ENCODE measurements at places on chromosomes 4 and X.

DNA sequence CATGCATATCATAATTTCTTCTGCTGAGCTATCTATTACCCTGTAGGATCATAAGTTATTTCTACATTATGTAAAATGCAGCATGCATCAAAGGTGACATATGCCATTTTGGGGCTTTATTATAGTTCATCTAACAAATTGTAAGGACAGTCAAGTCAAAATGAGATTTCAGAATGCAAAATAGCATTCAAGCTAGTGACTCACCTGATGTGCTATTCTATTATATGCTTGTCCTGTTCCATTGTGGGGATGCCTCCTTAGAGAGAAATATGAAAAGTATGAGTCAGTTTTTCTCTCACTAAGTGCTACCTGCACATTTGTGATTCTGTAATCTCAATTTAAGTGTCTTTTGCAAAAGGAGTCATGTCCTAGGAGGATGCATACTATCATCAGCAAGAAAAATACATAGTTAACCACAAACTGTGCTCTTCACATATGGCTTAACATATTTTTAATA lies 647.0 kb upstream of the PCDH10 start:
- DNase-seq, result no peak

- DNase-seq, result no peak
Observed at GRCh38 chr4:121253961-121254360, 89.8 kb upstream of the TNIP3 start.

- no peak for DNase-seq
Observed at GRCh38 chrX:56783450-56783831, 54.4 kb downstream of the NBDY start.

- no peak for DNase-seq
Observed at GRCh38 chr4:98939892-98940298, 11.0 kb upstream of the EIF4E start.

DNA sequence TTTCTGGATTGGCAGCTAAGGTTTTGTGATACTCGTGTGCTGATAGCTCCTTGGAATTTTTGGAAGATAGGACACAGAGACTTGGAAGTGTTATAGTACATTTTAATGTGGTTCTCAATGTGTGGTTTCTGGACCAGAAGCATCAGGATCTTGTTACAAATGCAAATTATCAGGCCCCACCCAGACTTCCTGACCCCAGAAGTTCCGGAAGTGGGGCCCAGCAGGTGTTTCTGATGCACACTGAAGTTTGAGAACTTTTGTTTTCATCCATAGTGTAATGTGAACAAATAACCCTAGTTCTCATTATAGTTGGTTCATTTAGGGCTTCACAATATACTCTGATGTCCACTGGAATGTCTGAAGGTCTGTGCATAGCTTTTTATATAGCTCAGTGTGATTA lies 49.6 kb downstream of the LAMP2 start:
- no peak for DNase-seq

DNA sequence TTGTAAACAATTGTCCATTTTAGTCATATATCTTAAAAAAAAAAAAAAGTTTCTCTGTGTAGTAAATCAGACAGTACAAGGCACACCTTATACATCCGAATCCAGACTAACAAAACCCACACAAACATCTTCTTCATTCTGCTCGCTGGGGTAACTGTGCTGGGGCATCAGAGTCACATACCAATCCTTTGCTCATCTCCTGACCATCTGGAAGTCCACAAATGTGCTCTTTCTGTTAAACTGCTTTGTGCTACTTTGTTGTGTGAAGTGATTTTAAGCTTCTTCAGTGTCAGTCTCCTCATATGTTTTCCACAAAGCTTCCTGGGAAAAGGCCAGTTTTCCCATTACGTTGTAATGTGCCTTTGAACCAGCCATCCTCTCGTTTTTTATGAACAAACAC lies 86.2 kb upstream of the CBR4 start:
- no peak for DNase-seq

DNA sequence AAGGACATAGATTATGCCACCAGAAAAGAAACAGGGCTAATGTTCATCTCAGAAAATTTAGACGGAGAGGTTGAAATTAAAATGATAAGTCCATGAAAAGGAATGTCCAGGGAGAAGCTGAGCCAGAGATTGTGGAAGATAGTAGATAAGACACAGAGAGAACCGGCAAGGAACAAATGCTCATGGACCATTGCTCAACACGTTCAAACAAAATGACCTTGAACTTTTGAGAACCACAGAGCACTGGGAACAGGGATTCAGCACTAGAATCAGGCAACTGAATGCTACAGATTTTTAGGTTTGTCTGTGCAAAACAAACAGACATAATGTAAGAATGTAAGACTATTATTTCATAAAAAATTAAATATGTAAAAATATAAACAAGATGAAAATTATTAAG lies 206.3 kb downstream of the PDGFC start:
- DNase-seq, result no peak

DNA sequence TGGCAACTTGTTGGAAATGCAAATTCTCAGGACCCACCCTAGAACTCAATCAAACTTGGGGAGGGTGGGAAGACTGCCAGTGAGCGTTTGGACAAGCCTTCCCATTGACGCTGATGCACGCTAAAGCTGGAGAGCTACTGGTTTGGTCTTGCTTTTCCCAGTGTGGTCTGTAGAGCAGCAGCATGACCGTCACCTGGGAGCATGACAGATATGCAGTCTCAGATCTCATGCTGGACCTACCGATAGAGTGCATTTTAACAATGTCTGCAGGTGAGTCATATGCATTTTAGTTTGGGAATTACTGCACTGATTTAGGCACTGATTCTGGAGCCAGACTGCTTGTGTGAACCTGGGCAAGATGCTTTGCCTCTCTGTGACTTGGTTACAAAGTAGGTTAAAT lies 27.2 kb downstream of the HPF1 start:
- DNase-seq, result no peak

DNA sequence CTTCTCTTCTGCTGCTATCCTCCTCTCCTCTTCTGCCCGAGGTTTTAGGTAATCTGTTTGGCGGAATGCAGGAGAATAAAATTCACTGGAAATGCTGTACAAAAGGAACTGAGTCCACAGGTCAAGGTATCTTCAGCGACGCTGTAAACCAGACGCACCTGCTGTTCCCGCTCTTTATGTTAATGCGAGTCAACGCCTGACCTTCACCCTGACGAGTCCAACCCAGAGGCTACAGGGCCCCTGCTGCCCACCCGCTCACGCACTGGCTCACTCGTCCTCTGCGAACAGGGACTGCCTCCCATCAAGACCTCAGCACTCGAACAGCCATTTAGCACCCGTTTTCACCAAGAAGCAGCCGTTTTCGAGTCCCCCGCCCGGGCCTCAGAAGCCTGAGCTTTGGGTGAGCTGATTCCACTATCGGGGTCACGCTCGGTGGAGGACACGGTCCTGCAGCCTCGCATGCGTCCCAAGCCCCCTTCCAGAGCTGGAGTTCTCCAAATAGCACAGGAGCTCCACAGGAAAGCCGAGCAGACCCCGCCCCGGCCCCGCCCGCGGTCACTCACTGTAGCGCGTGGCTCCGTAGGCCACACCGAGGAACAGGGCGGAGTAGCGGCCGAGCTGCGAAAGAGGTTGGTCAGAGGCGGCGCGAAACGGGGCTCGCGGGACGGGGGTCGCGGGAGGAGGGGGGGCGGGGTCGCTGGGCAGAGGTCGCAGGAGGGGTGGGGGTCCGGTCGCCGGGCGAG lies 556 bp downstream of the ATP5ME start:
- no peak for DNase-seq

GRCh38 chr4:5003372-5003857 lies 15.8 kb downstream of the CYTL1 start:
- DNase-seq, result no peak
